A172 (cell line): ENCODE measurements at places on chromosomes 5 and 9.

DNA sequence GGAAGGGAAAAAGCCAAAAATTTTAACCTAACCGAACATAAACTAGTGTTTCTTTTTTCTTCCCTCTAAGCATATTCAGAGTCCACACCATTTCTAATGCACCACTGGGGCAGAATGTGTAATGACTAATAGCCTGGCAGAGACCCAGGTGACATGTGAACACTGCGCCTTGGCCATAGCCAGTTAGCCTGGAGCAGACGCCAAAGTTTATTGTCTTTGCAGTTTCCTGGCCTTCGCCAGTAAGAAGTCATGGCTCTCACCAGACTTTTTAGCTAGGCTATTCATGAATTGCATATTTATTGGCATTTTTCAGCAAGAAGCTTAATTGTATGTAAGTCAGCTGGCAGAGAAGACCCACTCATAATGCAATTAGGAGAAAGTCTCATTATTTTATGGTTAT is 182.8 kb upstream of the SLC27A6 start:
- DNase-seq: peak; percentile 93

- no peak for DNase-seq
These were observed 77.6 kb upstream of the NR4A3 start for GRCh38 chr9:99744132-99744531.

DNA sequence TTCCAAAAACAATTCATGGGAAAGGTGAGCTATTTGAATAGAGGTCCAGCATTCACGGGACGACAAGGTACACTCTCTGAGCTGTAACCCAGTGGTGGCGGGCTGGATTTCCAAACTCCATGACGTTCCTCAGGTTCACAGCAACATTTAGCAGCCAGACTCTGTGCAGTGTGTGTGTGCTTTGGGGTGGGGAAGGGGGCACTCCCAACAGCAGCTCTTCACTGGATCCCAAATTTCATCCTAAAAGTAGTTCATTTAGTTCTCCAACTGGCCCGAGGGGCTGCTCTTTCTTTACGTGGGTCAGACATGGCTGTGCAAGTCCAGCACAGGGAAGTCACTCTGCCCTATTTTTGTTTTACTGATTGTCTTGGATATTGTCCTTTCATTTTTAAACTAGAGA is 98.0 kb upstream of the IRX2 start:
- DNase-seq: no peak

DNA sequence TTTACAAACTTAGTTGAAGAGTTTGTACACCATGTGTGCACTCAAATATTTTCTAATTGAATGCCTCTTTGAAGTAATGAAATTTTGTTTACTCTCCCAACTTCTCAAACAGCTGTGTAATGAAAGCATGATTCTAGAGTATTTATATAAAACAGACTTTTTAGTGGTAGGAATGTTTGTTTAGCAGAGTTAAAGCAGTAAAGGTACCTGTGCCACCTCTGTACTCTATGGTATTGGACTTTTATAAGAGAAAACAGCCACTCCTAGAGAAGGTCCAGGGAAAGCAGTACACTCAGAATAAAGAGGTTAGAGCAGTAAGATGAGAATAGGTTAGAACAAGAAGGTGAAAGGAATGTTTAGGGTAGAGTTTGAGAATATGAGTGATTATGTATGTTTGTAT is 163.1 kb downstream of the CHSY3 start:
- DNase-seq: no peak

GRCh38 chr5:174798551-174798951 is 74.2 kb downstream of the MSX2 start:
- peak; percentile 60 for DNase-seq

DNA sequence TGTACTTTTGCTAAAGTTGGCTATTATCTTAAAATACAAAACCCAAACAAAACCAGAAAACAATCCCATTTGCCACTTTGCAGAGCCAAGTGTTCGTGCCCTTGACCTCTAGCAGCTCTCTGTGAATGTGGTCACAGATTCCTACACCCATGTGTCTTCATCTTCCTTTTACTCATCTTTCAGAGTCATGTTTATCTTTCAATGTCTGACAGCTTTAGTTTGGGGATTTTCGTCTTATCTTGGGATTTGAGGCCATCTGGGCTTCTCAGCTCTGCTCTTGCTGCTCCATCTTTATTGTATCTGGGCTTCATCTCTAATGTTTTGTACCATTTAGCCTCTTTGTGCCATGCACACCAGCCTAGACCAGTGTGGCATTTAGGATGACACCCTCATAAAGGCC is 81.0 kb downstream of the DAPK1 start:
- no peak for DNase-seq

DNA sequence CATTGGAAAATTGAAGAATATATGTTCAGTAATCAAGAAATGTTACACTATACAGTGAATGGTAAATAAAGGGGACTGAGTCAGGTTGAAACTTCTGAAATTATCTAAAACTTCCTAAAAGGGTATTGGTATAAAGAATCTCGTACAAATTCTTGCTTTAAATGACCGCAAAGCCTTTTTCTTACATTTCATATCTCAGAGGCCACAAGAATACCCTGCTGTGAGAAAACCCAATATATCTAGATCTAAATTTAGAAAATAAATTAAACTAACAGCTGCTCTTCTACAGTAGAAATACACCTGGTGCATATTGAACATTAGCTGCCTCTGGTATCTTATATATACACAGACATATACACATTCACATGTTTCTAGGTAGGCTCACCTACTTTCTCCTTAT is 221.7 kb downstream of the PCSK5 start:
- no peak for DNase-seq

DNA sequence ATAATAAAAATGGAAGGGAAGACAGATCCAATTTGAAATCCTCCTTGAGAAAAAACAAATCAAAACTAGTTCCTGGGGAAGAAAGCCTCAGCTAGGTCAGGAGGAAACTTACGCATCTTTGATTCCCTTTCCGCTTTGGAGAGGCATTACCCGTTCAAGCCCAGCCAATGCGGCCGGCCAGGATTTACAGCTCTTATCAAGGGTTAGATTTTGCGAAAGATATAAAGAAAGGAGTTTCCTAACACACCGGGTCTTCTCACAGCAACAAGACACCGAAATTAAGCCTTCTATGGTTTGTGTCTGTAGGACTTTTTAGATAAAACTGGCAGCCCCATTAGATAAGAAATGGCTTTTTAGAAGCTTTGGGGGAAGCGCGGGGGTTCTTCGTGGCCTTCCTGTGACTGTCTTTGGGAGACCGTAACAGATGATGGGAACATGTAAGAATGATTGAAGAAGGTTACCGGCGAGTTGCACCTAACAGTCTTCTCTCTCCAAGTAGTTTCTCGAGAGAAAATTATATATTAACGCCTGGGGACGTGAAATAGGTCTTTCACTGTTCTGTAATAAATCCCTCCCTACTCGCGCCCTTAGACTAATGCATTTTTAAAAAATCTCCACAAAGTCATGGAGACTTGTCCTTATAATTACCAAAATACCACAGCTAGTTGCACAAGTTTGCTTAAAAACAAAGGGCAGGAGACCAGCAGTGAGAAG is 1.3 kb upstream of the ISL1 start:
- no peak for DNase-seq

GRCh38 chr9:134173127-134174072 is 9.0 kb upstream of the RNU6ATAC start:
- DNase-seq: no peak
